D721Med (cell line): ENCODE measurements at places on chromosomes 12 and 14.

GRCh38 chr12:32944195-32944594 is 47.6 kb upstream of the PKP2 start:
- DNase-seq, result no peak

DNA sequence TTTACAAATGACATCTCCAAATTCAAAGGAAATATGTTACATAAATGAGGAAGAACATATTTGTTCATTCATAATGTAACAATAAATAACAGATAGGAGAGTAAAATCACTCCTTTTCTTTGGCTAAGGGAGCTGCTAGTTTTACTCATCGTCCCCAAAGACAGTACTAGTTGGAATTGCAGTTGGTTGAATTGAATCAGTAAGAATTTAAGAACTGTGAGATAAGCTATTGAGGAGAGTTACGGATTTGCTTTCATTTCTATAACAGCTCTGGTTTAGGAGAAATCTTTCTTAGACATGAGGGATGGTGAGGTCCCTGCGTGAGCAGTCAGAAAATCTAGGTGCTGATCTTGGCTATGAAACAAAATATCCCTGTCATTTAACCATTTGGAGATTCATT is 402.8 kb downstream of the AEBP2 start:
- no peak for DNase-seq

DNA sequence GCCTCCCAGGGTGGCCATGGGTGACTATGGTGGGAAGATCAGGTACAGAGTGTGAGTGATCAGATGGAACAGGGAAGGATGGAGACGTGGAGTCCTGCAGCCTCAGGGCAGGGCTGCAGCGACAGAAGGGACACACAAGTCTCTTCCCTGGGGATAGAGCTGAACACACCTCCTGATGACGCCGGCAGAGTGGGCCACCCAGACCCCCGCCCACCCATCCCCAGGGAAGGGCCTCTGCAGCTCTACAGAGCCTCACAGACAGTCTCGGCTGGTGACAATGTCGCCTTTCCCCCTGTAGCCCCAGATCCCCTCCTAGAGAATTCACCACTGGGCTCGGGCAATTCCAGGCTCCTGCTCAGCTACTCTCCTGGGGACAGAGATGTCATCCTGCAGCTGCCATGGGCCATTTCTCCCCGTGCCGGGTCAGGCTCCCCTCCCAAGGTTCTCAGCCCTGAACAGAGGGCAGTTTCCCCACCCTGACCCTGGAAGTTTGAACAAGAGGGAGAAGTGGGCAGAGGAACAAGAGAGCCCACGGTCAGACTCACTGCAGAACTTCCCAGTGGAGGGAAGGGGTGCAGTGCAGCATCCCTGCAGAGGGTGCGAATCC is 115.7 kb downstream of the NCOR2 start:
- DNase-seq, result peak; percentile 57

DNA sequence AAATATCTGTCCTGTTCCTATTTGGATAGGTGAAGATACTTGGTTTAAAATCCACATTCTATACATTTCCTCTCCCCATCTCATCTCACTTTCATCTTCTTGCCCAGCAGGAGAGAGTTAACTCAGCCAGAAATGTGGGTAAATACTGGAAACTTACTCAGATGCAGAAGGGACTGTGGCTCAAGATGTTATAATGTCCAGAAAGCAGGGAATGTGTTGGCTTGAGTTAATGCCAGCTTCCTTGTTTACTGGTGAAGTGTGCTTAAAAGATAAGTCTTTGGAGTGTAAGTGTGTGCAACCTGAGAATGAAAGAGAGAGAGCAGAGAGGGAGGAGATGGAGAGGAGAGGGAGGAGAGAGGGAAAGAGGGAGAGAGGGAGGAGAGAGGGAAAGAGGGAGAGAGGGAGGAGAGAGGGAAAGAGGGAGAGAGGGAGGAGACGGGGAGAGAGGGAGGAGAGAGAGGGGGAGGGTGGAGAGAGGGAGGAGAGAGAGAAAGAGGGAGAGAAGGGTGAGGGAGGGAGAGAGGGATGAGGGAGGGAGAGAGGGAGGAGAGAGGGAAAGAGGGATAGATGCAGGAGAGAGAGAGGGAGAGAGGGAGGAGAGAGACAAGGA is 22.0 kb upstream of the SNRPF start:
- no peak for DNase-seq

GRCh38 chr12:69161829-69162228 is 77.5 kb upstream of the CPSF6 start:
- DNase-seq, result no peak

DNA sequence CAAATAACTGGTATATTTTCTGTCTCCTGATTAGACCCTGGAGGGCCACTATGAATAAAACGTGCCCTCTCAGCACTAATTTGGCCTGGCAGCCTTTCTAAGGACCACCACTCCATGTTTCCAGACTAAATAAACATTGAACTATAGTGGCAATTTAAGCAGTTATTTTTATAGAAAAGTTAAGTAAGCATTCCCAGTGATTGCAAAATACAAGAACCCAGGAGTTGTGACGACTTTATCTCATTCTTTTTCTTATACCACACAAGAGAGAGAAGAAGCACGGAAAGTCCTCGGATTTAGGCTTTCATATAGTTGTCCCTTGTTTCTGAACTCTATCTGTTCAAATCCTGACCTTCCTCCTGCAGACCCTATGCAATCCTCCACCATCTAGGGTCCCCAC is 23.1 kb upstream of the STRAP start:
- no peak for DNase-seq

DNA sequence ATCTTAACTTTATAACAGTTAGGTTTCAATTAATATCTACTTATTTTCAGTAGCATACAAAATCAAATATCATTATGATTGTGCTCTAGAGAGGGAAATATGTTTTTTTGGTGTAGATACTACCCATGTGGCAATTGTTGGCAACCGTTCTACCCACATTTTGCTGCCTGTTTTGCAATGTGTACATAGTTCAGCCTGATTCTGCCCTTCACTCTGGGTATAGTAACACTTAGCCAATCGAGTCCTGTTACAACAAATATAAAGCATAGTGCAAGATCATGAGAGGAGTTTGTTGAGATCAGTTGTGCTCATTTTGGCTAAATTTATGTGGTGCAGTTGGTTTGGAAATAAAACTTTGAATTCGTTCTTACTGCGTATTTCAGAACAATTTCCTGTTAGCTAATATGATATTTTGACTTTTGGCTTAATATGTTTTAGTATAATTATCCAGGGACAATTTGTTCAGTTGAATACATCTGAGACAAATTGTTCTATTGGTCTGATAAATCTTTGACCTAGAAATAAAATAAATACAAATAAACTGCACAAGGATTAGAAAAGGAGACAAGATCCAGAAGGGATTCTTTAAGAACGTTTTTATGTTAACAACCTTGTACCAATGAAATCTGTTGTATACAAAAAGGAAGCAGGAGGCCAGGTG is 76.9 kb downstream of the ATF7IP start:
- DNase-seq, result no peak

DNA sequence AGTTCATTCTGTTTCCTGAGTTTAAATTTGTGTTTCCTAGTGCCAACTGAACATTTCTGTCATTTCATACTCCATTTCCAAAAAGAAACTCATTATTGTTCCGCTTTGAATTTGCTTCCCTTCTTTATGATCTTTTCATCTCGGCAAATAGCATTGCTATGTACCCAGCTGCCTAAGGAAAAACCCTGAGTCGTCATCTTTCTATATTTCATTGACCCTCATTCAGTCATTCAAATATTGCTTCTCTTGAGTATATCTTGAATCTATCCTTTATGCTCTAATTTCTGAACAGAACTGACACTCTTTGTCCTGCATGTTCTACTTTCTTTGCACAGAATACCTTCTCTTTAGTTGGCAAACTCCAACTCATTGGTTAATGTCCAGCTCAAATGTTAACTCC is 35.9 kb downstream of the ADIPOR2 start:
- DNase-seq, result no peak

- no peak for DNase-seq
These were observed 26.7 kb upstream of the SFSWAP start for GRCh38 chr12:131684015-131684725.

- no peak for DNase-seq
These were observed 8.6 kb upstream of the SLC41A2 start for GRCh38 chr12:104966677-104967076.

DNA sequence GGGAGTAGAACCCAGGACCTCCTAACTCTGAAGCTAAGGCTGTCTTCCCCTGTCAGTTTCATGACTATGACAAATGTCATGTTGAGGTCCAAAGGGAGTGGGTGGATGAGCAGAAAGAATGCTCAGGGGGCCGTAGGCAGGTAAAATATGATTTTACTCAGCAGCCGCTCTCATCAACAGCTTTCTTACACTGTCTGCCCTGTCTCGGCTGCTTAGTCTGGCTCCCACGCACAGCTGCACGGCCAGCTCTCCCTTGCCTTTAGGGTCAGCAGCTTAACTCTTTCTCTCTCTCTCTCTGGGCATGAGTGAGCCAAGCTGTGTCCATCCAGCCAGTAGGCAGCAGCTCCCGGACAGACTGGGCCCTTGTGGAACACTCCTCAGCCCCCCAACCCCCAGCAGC is 95.2 kb downstream of the GCH1 start:
- DNase-seq, result no peak

DNA sequence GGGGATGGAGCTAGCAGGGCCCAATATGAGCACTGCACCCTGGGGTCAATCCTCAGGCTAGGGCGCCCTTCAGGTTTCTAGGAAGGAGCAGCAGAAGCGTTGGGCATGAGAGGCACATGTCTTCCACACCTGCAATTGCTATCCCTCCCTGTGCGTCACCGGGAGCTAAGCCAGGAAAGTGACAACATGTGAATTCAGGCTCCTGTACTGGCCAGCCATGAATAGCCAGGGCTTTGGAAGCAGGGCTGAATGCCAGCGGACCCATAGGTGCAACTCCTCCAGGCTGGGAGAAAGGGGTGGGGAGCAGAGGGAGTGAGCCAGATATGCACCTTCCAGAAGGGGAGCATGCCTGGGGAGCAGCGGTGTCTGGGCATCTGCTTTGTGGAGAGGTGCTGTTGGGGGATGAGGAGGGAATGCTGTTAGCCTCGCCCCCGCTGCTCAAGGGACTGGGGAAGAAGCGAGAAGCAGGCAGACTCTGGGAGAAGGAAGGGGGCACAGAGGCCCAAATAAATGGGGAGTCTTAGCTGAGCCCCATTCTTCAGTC is 6.1 kb downstream of the HOXC5 start:
- DNase-seq, result no peak

DNA sequence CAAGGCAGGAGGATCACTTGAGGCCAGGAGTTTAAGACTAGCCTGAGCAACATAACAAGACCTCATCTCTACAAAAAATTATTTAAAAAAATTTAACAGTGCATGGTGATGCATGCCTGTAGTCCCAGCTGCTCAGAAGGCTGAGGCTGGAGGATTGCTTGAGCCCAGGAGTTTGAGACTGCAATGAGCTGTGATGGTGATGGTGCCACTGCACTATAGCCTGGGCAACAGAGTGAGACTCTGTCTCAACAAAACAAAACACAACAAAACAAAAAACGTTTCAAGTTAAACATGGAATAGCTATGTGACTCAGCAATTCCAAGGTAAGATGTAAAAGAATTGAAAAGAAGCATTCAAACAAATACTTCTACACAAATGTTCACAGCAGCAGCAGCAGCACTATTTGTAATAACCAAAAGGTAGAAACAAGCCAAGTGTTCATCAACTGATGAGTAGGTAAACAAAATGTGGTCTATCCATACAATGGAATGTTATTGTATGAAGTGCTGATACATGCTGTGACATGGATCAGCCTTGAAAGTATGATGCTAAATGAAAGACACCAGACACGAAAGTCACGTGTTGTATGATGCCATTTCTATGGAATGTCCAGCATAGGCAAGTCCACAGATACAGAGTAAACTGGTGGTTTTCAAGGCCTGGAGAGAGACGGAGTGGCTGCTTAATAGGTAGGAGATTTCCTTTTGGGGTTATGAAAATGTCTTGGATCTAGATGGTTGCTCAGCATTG is 31.4 kb downstream of the CFAP251 start:
- no peak for DNase-seq

DNA sequence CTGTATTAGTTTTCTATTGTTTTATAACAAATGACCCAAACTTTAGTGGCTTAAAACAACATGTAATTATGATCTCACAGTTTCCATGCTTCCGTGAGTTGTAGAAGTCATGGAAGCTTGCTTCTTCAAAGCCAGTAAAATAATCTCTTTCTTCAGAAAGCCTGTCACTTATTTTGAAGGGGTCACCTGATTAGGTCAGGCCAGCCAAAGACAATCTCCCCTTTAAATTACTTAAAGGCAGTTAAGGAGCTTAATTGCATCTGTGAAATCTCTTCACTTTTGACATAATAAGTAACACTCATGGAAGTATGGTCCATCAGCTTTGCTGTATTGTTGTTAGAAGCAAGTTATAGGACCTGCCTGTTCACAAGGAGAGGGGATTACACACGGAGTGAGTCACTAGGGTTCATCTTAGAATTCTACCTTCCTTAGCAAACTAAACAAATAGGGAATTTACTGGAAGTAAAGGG is 89.8 kb downstream of the FAR2 start:
- DNase-seq, result no peak

GRCh38 chr12:16437281-16437816 is 89.9 kb downstream of the MGST1 start:
- no peak for DNase-seq

DNA sequence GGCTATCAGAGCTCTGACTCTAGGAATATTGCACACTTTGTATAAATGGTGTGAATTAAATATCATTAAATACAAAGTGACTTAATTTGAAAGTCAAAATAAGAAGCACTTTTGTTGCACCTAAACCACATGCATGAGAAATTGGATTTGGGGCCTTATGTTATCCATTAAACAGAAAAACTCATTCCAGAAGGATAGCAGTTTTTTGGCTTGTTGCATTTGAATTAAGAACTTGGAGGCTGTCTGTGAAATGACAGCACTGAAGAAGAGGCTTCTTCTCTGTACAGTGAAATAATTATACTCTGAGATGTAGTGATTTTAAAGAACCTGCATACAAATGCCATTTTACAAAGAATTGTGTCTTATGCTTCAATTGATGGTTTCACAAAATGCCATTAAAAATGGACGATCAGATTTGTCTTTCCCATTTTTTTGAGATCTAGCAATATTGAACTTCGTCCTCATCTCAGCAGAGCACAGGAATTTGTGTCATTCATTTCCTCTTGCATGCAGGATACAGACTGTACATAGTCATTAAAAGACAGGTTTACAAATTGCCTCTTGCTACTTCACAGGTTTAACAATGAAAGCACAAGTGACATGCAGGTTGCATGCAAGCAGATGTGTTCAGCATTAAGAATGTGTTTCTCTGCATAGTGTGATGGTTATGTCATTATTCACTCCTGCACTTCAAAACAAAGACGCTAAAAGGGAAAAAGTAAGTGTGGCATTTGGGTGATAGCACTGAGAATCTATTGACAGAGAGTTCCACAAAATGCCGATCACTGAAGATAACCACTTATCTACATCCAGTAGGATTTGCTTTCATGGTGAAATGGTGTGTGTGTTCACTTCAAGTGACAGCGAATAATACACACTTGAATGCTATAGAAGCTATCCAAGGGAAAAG is 35.9 kb upstream of the PYGL start:
- DNase-seq, result no peak

- no peak for DNase-seq
These were observed 697 bp upstream of the HOXC5 start for GRCh38 chr12:54032086-54032619.

- DNase-seq, result no peak
These were observed 3.3 kb upstream of the TBC1D30 start for GRCh38 chr12:64821116-64821630.
